T-helper 2 cell treated with Interferon-gamma antibody and Interleukin-4, amounts not matched to agents 5 μg/mL and 100 μg/mL, for 36 hours (primary cell): ENCODE measurements at places on chromosomes 7 and 10.

GRCh38 chr10:124262234-124262865 lies 156.4 kb downstream of the OAT start:
- DNase-seq, result no peak

GRCh38 chr10:121042342-121042741 lies 191.2 kb downstream of the WDR11 start:
- DNase-seq, result no peak

DNA sequence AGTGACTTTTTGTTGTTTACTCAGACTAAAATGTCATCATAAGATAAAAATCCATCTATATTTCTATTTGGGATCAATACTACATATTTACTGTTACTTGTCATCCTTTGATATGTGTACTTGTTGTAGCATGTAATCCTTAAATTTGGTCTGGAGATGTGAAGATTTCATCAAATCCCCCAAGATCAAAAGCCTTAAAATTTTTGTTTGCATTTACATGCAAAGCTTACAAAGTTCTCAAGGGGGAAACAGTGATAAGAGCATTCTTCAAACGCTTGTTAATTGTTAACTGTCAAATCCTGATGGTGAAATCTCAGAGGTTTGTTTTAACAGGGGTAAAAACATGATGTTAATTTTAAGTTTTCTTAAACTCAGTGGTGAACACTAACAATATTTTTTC lies 84.9 kb upstream of the SKAP2 start:
- no peak for DNase-seq

DNA sequence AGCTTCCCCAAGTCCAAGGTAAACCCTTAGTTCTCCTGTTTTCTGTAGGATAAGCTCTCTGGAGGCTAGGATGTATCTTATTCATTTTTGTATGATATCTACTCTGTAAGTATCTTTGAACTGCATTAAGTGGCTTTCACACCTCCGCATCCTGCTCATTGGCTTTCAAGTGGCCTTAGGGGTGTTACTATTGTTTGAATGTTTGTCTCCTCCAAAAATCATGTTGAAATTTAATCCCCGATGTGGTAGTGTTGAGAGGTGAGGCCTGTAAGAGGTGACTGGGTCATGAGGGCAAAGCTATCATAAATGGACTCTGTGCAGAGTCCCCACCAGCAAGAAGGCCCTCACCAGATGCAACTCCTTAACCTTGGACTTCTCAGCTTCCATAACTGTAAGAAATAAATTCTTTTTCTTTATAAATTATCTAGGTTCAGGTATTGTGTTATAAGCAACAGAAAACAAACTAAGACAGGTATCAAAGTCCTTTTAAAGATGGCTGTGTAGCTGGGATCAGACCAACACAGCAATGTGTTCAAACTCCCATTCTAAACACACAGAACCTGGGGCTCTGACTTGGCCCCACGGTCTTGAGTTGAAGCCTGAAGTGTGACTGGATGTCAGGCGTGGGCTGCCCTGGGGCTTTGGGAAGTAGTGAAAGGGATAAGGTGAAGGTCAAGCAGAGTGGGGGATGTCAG lies 25.9 kb downstream of the TBXAS1 start:
- DNase-seq, result no peak

DNA sequence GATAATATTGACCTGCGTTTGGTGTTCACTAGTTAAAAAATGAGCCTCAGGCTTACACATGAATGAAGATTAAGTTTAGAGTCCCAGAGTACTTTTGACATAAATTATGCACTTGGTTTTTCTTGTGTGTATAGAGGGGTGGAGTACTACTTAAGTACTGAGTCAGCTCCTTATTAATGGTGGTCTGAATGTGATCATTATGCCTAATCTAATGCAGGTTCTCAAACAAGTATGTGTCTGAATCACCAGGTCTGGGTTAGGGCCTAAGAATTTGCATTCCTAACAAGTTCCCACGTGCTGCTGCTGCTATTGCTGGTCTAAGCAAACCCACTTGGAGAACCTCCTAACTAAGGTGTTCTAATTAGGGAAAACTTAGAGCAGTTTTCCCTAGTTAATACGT lies 30.7 kb upstream of the STOX1 start:
- no peak for DNase-seq

DNA sequence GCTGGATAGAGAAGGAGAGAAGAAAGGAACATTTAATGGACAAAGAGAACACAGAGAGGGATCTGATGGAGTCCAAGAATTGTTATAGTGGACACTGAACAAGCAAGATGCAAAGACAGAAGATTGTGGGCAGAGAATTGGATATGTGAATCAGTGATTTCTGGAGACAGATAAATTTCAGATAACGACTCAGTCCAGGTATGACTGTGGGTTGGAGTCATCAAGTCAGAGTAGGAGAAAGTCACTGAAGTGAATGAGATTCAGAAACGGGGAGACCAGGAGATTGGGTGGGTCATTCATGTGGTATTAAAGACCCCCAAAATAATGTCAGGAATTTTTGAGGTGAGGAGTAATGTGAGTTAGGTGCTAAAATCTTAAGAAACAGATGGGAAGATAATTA lies 23.0 kb downstream of the ASB4 start:
- DNase-seq, result no peak

DNA sequence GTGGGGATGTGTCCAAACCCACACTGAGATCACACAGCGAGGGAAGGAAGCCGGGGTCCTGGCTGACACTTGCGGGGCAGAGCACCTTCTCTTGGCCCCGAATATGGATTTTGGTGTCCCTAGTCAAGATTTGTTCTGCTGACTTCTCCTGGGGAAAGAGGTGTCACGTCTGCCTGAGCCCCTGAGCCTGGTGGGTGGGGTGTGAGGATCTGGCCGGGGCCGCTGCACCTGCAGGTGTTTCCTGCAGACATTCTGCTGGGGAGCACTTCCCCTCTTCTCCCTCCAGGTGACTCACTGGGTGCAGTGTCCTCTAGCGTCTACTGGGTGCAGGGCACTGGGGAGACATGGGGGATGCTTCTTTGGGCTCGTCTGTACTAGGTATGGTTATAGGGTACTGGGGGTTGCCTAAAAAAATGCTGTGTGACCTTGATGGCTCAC lies 99.2 kb downstream of the GRK5 start:
- DNase-seq, result peak; percentile 67

DNA sequence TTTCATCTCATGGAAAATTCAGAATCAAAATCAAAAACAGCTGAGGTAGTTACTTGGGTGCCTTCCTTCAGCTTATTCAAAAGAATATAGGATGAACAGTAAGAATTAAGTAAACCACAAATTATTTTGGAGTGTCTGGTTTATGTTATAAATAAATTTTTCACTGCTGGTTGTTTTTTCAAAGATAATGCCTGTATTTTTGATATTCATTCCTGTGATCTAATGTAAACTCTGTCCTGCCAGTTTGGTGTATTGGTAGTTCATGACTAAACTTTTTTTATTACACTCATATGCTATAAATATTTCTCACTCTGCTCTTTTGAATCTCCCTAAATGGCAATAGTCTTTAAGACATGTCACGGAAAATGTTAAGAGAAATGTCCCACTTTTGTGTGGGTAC lies 11.6 kb upstream of the RAB11FIP2 start:
- no peak for DNase-seq

- no peak for DNase-seq
These were observed 102.4 kb upstream of the GJD4 start for GRCh38 chr10:35502692-35503091.

DNA sequence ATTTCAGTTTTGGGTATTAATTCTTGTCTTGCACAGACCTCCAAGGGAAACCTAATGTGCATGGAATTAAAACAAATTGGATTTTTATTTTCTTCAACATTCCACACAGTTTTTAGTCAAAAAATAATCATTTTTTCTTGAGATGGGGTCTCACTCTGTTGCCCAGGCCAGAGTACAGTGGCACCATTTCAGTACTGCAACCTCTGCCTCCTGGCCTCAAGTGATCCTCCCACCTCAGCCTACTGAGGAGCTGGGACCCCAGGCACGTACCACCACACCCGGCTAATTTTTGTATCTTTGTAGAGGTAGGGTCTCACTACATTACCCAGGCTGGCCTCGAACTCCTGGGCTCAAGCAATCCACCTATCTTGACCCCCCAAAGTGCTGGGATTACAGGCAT lies 4.9 kb downstream of the BAIAP2L1 start:
- DNase-seq, result no peak
